Nephron progenitor cell (in vitro differentiated cells): ENCODE measurements at places on chromosomes 7 and 10.

DNA sequence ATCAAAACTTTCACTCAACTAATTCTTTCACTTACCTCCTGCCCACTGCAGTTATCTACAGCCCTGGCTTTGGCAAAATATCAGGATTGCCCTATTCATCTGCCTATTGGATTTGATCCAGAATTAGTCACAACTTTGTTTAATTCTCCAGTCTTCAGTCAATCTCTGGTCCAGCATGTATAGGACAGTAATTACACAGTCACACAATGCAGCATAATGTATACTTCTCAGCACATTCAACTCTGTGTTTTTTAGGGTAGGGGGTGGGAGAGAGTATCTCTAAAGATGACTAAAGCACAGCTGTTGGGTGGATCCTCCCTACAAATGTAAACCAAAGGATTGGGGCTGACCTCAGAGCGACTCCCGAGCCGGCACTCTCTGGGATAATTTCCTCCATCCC is 17.7 kb upstream of the NRP1 start:
- no peak for DNase-seq

DNA sequence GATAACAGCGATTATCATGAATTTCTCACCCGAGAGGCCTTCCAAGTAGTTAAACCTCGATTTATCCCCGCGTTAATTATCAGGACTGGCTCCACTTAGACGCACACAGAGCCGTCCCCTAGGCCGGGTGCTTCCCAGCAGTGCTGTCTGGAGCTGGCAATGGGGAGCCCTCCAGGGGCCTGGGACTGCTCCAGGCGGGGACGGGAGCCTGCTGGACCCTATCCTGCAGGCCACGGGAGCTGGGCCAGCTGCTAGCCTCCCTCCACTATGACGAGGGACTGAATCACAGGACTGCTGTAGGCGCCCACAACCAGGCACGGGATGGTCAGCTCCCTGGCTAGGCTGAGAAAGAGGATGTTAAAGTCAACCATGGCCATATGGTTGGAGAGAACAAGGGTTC is 229.1 kb downstream of the ELFN1 start:
- no peak for DNase-seq

DNA sequence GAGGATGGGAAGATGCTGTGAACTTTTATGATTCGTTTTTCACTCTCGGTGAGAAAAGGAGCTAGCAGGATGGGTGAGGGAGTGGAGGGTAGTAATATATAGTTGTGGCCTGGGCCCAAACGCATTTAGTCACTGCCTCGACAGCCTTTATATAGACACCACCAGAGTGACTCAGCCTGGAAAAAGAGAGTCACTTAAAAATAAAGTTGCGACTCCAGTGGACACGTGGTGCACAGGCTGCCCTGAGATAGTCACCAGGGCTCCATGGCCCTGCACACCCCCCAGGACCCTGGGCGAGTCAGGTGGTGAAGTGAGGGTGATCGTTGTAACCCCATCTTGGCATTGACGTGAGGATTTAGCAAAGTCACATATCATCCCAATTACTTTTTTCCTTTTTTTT is 106.7 kb downstream of the CUX1 start:
- no peak for DNase-seq

DNA sequence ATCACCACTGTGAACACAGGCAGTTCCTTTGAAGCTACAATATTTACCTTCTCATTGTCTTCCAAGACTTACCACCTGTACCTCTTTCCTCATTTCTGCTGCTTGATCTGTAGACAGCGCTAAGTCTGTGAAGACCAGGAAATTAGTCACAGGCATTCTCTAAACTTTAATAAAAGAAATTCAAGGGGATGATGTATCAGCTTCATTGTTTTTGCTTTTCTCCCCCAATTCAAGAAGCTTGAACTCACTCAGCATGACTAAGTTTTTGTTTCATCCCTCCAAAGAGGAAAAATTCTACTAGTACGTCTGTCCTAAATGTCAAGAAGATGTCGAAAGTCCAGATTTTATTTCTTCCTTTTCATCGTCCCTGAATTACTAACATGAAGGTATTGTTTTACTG is 75.3 kb upstream of the PPP1R9A start:
- no peak for DNase-seq

GRCh38 chr10:127934383-127934782 is 27.5 kb downstream of the PTPRE start:
- no peak for DNase-seq
